ENCODE measurements at places on chromosomes 6 and 20. TPM values are rescaled to one million over a fixed set of nuclear protein-coding genes. Genes with fewer than 3 reads are reported as not detected.

Gene ERMARD
- 13.4 TPM for total RNA-seq

GRCh38 chr6:155443168-155443567, 12.5 kb downstream of the NOX3 start:
- no peak for DNase-seq

Gene HLA-DMB
- total RNA-seq, result not detected

DNA sequence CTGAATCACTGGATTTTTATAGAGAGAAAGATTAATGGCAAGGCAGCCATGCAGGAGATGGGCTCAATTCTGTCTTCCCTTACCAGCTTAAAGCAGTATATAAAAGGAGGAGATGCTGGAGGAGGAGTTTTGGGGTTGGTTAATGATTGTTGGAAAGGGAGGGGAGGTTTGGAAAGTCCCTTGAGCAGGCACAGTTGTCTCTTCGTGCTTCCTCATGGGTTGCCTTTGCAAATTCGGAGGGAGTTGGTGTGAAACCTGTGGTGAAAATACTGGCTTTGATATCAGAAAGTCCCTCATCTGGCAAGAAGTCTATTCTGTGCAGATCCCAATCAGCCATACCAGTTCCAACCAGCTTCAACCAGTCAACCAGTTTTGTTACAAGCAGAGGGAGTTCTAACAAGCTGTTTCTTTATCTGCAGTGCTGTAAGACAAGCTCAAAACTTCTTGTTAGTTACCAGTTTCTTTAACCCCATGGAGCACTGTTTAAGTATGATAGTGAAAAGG, 107.0 kb downstream of the HIVEP1 start:
- no peak for DNase-seq

DNA sequence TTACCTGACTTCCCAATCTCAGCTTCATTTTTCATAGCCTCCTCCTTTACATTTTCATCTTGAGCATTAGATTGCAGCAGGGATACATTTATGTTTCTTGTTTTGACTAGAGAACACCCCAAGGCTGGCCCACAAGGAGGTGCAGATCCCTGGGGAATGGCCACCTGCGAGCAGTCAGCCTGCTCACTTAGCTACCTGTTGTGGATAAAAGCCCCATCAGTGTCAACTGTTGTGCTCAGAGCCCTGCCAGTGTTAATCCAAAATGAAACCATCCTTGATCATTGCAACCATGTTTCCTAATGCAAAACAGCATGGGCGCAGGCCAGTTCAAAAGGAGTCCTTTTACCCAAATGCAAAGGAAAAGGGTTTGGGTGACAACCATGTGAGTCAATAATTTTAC, 50.8 kb downstream of the CNR1 start:
- DNase-seq, result no peak

- DNase-seq, result no peak
Measured at GRCh38 chr6:32815115-32815514, 1.7 kb downstream of the HLA-DOB start.

- no peak for DNase-seq
Measured at GRCh38 chr6:169385237-169385880, 131.7 kb upstream of the THBS2 start.

DNA sequence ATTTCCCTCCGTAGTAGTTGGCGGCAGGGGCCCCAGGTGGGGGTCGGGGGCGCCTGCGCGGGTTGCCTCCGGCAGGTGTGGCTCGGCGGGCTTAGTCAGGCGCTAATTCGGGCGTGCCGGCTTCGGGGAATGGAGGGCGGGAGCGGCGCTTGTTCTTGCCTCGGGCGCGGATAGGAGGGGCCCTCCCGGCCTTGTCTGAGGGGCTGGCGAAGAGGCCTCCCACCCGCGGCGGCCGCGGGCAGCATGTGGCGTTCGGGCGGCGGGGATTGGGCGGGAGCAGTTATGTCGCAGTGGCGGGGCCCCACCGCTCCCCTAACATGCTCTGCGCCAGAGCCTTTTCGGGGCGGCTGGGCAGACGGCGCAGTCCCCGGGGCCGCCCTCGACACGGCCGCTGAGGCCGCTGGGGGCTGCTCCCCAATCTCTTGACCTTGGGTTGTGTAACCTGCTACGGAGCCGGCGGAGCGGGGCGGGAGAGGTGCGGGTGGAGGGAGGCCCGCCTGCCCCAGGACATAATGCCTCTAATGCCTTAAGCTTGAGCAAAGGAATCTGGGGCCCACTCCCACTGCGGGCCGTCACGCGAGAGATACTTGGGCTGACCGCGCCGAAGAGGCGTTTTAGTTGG, 1.1 kb downstream of the AMD1 start:
- DNase-seq, result no peak

Gene COL21A1
- total RNA-seq, result 12.6 TPM

Gene CPNE5
- not detected for total RNA-seq

Gene GABRR2
- not detected for total RNA-seq

DNA sequence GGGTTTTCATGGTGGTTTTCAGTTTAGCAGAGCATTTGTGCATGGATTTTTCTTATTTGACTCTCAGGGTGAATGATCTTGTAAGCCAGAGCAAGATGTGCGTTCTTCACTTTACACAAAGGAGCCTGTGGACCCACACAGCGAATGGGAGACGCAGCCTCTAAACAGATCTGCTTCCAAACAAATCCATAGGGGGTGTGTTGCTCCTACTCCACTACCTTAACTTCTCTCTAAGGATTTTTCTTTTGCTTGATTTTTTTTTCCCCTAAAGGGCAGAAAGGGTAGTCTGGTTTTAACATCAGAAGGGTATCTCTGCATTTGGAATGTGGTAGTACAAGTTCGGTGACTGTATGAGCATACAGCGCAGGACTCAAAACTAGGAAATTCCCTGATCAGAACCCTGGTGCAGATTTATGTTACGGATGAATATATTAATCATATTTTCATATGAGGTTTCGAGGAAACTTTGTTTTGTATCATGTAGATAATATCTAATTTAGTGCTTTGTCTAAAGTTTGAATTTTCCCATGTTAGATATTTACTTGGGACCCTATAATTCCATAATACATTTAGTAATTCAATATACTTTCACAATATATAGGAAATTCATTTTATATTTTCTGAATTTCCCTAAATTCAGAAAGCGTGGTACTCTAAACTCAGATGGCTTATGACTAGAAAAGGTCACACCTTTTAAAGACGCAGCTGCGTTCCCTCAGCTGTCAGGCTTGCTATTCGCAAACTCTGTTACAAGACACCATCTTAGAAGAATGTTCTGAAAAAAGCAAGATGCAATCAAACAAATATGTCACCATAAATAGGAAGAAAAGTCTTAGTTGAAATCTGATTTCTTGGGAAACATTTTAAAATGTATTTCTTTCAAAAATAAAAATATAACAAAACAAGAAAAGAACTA, 196.9 kb downstream of the TMEM242 start:
- DNase-seq, result no peak

- DNase-seq, result no peak
Measured at GRCh38 chr6:13544454-13545186, 29.8 kb upstream of the SIRT5 start.
